ENCODE measurements at places on chromosomes 3 and 15. TPM values are rescaled to one million over a fixed set of nuclear protein-coding genes. Genes with fewer than 3 reads are reported as not detected.

- no peak for DNase-seq
- H3K4me3 ChIP-seq = no peak overlapping the region
- H3K4me1 ChIP-seq = peaks cover under 1% of the 10 kb centered on the region
- H3K27me3 ChIP-seq = no peaks in the 10 kb centered on the region
- H3K27ac ChIP-seq = no peak overlapping the region
- H3K36me3 ChIP-seq = no peaks in the 10 kb centered on the region
Observed at GRCh38 chr3:37770938-37771918, 90.5 kb upstream of the CTDSPL start.

- H3K36me3 ChIP-seq = no peaks in the 10 kb centered on the region
- no peak overlapping the region for H3K4me3 ChIP-seq
- peak overlapping the region; percentile 0 for H3K27ac ChIP-seq
- peaks cover 15% of the 10 kb centered on the region for H3K4me1 ChIP-seq
- no peak for DNase-seq
Observed at GRCh38 chr3:100185847-100186246, 71.5 kb upstream of the FILIP1L start.

Gene CCR9
- total RNA-seq = not detected

Gene UCN2
- 23.7 TPM for total RNA-seq
